ENCODE measurements at places on chromosomes 16 and 17.
A peak's percentile ranks its signal among the peaks of the same experiment; 100 is the strongest.

DNA sequence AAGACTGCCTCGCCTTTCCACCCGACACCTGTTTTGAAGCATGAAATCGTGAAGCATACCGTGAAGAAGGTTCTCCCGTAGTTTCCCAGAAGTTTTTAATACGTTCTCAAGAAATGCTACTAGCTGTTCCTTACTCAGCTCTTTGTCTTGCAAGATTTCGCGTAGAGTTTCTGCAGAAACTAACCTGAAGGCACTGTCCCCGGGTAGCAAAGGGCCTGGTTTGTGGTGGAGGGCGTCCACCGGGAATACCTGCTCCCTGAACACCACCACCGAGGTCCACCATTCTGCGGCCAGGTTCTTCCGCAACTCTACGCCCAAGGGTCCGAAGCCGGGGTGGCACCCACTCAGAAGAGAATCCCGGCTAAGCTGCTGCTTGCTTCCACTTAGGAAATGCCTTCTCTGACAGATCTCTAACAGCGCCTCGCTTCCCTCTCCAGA is 487 bp downstream of the POLG2 start:
- H3K4me1 ChIP-seq: peaks cover 65% of the 10 kb centered on the region
- H3K36me3 ChIP-seq: peaks cover 61% of the 10 kb centered on the region
- H3K27ac ChIP-seq: peak overlapping the region; percentile 98
- no peaks in the 10 kb centered on the region for H3K27me3 ChIP-seq
- peak overlapping the region; percentile 98 for H3K4me3 ChIP-seq
- no peak for DNase-seq

DNA sequence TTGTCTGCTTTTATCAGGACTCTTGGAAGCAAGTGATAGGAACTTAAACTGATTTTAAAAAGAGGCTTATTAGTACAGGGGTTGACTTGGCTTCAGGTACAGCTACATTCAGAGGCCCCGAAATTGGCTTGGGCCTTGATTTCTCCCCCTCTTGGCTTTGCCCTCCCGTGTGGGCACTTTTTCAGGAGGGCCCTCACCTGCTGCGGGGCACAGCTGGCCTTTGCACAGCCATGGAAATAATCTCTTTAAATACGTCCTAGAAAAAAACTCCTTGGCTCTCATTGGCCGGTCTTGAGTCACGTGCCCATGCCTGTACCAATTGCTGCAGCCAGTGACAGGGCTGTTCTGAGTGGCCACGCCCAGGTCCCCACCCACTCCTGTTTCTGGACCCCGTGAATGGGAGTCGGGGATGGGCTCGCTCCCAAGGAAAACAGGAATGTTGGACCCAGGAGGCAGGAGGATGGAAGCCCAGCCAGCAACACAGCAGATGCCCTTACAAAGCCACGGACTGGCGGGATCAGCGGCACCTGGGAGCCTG is 15.0 kb downstream of the CA5A start:
- no peak overlapping the region for H3K27ac ChIP-seq
- peaks cover 2% of the 10 kb centered on the region for H3K4me1 ChIP-seq
- H3K4me3 ChIP-seq: no peak overlapping the region
- H3K36me3 ChIP-seq: no peaks in the 10 kb centered on the region
- no peak for DNase-seq

DNA sequence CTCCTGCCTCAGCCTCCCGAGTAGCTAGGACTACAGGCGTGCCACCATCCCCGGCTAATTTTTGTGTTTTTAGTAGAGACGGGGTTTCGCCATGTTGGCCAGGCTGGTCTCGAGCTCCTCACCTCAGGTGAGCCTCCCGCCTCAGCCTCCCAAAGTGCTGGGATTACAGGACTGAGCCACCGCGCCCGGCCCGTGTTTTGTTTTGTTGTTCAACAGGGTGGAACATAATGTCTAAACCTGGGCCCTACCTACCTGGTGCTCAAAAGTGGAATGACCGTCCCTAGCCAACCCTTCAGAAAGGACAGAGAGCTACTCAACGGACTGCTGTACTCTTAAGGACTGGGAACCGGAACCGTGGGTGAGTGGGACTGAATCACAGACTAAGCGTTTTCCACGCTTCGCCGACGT is 772 bp upstream of the KIF22 start:
- peak overlapping the region; percentile 98 for H3K27ac ChIP-seq
- peaks cover 31% of the 10 kb centered on the region for H3K36me3 ChIP-seq
- H3K4me3 ChIP-seq: peak overlapping the region; percentile 90
- peaks cover 41% of the 10 kb centered on the region for H3K4me1 ChIP-seq

DNA sequence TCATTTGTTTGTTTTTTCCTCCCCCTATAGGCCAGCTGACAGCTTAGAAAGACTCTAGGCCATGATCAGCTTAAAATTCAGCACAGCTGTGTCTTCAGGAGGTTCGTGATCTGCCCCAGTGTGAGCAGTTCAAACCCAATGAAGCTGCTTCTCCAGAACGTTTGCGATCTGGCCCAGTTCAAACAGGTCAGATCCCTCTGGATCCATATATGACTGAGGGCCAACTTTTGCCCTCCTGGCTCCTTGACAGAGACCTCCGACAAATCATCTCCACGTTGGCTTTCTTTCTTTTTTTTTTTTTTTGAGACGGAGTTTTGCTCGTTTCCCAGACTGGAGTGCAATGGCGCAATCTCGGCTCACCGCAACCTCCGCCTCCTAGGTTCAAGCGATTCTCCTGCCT is 50.2 kb upstream of the ATF7IP2 start:
- no peak overlapping the region for H3K27ac ChIP-seq
- peaks cover 22% of the 10 kb centered on the region for H3K4me1 ChIP-seq
- peaks cover 18% of the 10 kb centered on the region for H3K36me3 ChIP-seq

DNA sequence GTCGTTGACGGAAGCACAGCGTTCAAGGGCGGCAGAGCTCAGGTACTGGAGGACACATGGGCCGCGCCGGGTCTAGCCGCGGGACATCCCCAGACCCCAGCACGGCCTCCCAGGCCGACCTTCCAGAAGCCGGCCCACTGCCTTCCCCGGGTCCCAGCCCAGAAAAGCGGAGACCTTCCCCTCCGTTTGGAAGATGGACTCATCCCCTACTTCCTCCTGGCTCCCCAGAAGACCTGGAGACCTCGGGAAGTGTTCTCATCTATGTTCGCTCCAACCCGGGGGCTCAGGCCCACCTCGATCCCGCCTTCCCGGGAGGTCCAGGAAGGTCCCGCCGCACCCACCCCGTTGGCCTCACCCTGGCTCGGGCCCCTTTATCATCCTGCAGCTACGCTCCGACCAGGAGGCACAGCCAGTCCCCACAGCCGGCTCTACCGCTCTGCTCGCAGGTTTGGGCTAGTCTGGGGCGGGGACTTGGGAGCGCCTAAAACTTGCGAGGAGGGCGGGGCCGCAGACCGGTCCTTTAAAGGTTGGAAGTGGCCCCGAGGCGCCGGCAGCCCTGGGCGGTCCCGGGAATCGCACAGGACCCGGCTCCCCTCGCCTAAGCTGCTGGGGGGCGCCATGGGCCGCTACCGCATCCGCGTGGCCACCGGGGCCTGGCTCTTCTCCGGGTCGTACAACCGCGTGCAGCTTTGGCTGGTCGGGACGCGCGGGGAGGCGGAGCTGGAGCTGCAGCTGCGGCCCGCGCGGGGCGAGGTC is at the start of gene ALOX12:
TSS of gene ALOX12 (plus strand) at position 550 of the 756 bp plus-strand sequence. CDS start at position 619, 69 bp downstream.
- no peaks in the 10 kb centered on the region for H3K4me1 ChIP-seq
- H3K27me3 ChIP-seq: no peaks in the 10 kb centered on the region
- H3K4me3 ChIP-seq: no peak within 1 kb of the TSS
- H3K27ac ChIP-seq: no peak within 1 kb of the TSS
- H3K36me3 ChIP-seq: peaks cover 11% of the 10 kb centered on the region
- no peak for DNase-seq

DNA sequence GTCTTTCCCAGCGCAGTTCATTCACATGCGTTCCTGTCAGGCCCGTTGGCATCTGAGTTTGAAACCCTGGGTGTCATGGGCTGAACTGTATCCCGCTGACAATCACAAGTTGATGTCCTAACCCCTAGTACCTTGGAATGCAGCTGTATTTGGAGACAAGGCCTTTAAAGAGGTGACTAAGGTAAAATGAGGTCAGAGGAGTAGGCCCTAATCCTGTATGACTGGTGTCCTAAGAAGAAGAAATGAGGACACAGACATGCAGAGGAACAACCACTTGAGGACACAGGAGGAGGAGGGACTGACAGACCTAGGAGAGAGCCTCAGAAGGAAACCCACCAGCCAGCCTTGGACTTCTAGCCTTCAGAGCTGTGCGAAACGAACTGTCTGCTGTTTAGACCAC is 33.1 kb downstream of the TRPV2 start:
- peaks cover 41% of the 10 kb centered on the region for H3K4me1 ChIP-seq
- no peaks in the 10 kb centered on the region for H3K27me3 ChIP-seq
- H3K27ac ChIP-seq: no peak overlapping the region
- peaks cover 43% of the 10 kb centered on the region for H3K36me3 ChIP-seq

DNA sequence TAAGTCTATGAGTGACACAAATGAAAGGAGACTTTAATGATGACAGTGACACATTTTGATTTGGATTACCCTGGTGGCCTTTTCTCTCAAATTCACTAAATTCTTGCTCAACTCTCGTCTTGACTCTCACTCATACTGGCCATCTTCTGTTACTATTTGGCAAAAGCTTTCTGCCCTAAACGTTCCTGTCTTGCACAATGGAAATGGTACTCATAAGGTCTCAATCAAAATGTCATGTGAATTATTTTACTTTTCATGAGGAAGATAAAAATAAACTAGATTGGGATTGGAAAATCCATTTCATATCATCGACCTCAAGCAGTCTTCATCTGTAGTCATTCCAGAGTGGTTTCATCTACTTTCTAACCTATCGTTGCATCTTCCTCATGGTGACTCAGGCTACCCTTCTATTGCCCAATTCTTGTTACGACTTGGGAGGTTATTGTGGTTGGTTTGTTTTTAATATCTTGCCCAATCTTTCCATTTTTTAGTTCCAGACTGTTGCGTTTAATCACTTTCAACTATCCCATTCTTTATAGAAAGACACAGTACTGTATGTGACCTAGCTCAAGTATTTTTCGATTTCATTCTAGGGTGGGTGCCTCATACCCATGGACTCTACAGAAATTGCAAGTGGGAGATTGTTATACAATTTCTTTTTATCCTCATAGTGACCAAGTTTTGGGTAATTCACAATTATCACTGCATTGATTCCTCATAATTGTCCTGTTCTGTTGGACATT is 317.2 kb upstream of the KCNJ16 start:
- H3K27ac ChIP-seq: no peak overlapping the region
- H3K4me1 ChIP-seq: no peaks in the 10 kb centered on the region
- DNase-seq: no peak
- no peaks in the 10 kb centered on the region for H3K36me3 ChIP-seq
- H3K4me3 ChIP-seq: no peak overlapping the region
- H3K27me3 ChIP-seq: peaks cover 3% of the 10 kb centered on the region

GRCh38 chr16:22194707-22195444 is 11.2 kb upstream of the EEF2K start:
- H3K4me1 ChIP-seq: peaks cover 40% of the 10 kb centered on the region
- peaks cover 6% of the 10 kb centered on the region for H3K27me3 ChIP-seq
- peak overlapping the region; percentile 80 for H3K4me3 ChIP-seq

DNA sequence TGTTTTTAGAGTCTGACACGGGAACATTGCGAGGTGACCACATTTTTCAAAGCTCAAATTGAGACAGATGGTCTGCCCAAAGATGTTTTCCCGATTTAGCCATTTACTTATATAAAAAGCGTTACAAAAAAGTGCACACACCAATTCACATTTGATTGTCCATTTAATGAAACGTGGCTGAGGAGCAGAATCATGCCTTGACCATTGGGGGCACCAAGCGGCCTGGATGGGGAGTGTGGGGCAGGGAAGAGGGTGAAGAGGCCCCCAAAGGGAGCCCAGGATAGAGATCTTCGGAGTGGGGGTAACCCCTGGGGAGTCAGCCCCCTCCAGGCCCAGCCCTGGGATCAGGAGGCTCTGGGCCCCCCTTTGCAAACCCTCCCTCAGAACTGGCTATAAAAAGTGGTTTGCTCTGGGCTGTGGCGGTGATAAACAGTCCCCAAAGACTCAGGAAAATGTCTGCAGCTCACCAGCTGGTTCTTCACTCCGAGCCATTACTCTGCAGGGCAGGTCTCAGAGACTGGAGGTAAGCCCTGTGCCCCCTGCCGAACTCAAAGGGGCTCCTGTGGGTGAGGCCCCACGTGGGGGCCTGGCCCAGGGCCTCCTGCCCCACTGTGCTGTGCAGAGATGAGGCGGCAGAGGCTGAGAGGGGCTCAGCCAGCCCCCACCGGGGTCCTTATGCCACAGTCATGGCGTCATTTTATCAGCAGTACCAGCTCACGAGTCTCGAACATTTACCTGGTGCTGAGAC is 105.9 kb upstream of the SEC14L1 start:
- no peaks in the 10 kb centered on the region for H3K36me3 ChIP-seq
- no peak overlapping the region for H3K27ac ChIP-seq
- H3K4me1 ChIP-seq: no peaks in the 10 kb centered on the region
- peaks cover 19% of the 10 kb centered on the region for H3K27me3 ChIP-seq

- no peak overlapping the region for H3K4me3 ChIP-seq
- peaks cover 3% of the 10 kb centered on the region for H3K36me3 ChIP-seq
- peaks cover 6% of the 10 kb centered on the region for H3K27me3 ChIP-seq
- DNase-seq: no peak
- peaks cover 5% of the 10 kb centered on the region for H3K4me1 ChIP-seq
Measured at GRCh38 chr17:68562736-68563135, 38.4 kb downstream of the FAM20A start.

GRCh38 chr17:27569257-27569722 is 61.7 kb upstream of the LGALS9 start:
- peak; percentile 63 for DNase-seq
- H3K36me3 ChIP-seq: peaks cover 17% of the 10 kb centered on the region
- no peak overlapping the region for H3K4me3 ChIP-seq
- H3K27me3 ChIP-seq: no peaks in the 10 kb centered on the region
- H3K27ac ChIP-seq: no peak overlapping the region

DNA sequence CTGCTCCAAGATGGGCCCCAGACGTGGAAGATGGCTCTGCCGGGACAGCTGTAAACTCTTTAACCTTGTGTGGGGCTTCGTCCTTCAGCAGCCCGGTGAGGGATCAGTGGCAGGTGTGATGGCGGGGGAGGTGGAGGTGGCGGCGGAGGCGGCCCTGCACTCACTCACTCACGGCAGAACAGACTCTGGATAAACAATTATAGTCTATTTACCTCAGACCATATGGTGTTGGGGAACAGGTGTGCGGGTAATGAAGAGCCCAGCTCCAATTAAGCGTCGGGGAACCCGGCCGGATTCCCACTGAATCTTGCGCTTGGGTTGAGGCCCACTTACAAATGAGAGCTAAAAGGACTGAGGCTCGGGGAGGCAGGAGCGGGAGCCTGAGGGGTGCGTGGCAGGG is 104.3 kb upstream of the SDK2 start:
- H3K4me3 ChIP-seq: no peak overlapping the region
- H3K27ac ChIP-seq: no peak overlapping the region
- no peaks in the 10 kb centered on the region for H3K27me3 ChIP-seq
- no peaks in the 10 kb centered on the region for H3K4me1 ChIP-seq

DNA sequence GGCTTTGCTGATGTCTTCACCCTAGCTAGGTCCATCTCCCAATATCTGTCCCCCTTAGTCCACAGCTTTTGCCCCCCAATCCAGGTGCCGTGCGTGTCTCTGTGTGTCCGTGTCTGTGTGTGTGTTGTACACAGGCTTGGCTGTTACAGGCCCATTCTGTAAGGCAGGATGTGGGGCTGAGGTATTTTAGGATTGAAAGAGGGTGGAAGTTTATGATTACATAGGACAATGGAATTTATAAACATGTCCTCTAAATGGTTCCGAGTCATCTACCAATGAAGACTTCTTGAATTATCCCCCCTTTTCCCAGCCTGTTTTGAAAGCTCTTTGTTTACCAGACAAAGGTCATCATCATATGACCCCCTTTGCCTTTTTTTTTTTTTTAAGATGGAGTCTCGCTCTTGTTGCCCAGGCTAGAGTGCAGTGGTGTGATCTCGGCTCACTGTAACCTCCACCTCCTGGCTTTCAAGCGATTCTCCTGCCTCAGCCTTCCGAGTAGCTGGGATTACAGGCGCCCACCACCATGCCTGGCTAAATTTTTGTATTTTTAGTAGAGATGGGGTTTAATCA is 21.9 kb downstream of the ACE start:
- no peak for DNase-seq
- H3K4me1 ChIP-seq: no peaks in the 10 kb centered on the region
- peaks cover 10% of the 10 kb centered on the region for H3K27me3 ChIP-seq
- H3K27ac ChIP-seq: no peak overlapping the region

Measured in activated naive CD8-positive, alpha-beta T cell treated with anti-CD3 and anti-CD28 coated beads for 36 hours (primary cell).